ENCODE measurements at places on chromosomes 11 and 22.
A peak's percentile ranks its signal among the peaks of the same experiment; 100 is the strongest.

DNA sequence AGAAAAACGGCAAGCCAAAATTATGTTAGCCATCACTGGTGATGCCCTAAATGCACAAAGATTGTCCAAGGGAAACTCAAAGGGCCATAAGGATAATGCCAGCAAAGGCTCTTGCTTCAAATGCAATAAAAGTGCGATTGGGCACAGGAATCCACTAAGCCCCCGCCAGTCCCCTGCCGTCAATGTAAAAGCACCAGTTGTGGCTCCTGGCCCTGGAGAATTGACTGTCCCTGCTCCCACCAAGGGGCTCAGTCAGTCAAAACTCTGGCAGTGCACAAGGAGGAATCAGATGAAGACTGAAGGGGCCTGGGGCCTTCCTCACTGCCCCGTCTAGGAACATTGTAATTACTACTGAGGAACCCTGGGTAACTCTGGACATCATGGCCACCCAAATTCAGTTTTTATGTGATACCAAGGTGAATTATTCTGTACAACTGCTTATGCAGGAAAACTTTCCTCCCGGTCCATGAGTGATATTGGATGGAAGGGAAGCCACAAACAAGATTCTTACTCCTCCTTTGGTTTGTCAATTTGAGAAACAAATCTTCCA lies 85.6 kb downstream of the PIWIL4 start:
- DNase-seq: no peak

- DNase-seq: no peak
Observed at GRCh38 chr11:21396342-21397008, 727.1 kb downstream of the NELL1 start.

DNA sequence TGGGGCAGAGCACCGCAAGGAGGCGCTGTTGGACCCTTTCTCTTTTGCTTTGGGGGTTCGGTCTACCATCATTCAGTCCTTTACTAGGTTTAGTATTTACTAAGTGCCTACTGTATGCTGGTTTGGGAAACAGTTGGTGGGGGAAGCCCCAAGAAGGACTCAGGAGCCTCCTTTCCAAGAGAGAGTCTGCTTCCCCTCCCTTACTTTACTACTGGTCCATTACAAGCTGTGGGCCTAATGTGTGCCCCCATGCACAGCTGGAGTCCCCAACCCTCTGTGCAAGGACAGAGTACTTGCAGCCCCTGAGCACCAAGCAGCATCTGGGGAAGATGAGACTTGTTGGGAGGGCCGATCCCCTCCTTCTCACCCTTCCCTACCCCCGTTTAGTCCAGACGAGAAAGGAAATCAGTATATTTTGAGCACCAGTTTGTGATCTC lies 876 bp upstream of the UBE2L6 start:
- DNase-seq: no peak

DNA sequence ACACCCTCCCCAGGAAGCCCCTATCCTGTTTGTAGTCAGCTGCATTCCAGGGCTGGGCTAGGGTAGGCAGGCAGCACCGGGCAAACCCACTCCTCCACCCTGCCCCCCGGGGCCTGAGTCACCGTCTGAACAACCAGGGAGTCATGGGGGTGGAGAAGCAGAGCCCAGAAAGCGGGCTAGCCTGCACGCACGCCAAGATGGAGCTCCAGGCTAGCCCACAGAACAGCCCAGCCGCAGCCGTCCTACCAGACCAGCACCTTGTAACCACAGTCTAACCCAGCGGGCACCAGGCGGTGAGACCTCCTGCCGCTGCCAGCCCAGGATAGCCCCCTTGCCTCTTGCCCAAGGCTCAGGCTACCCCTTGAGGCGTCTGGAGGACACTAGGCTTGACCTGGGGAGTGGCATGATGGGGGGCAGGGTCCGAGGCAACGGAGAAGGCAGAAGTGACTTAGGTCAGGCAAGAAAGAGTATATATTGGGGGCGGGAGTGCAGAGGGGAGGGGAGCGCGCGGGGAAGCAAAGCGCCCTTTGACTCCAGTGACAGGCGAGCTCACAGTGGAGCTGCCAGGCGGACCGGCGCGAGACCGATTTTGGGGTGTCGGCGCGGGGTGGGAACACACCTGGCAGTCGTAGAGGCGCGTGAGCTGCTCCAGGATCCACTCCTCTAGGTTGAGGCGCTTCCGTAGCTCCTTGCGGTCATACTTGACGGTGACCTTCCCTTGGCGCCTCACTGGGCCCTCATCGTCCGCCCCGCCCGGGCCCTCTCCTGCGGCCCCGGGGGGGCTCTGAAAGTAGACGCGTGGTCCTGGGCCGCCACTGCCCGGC lies 734 bp downstream of the PPP1R14B start:
- peak; percentile 83 for DNase-seq

DNA sequence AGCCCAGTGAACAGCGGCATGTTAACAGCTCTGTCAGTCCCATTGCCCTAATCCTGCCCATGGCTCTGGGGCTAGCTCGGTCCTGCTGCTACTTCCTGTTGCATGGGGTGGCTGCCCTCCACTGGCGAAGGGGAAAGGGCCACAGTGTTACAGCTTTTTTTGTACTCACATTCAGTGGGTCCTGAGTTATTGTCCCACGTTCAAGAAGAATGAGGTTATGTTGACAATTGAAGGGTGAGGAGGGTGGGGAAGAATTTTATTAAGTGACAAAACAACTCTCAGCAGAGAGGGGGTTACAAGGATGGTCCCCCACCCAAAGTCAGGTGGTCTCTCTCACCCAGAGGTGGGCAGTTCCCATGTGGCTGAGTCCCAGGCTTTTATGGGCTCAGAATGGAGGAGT lies 17.7 kb upstream of the MS4A7 start:
- no peak for DNase-seq

- DNase-seq: peak; percentile 62
Observed at GRCh38 chr11:25981998-25982397, 349.9 kb upstream of the ANO3 start.

GRCh38 chr11:43905813-43906241 lies 25.2 kb downstream of the ALKBH3 start:
- no peak for DNase-seq

Measured in AG20443 (cell line).